ENCODE measurements at places on chromosomes 6 and 20. TPM values are rescaled to one million over a fixed set of nuclear protein-coding genes. Genes with fewer than 3 reads are reported as not detected.

GRCh38 chr20:41669708-41670263 is 51.6 kb upstream of the CHD6 start:
- DNase-seq, result no peak

GRCh38 chr6:111842271-111842822 is 30.9 kb downstream of the FYN start:
- no peak for DNase-seq

DNA sequence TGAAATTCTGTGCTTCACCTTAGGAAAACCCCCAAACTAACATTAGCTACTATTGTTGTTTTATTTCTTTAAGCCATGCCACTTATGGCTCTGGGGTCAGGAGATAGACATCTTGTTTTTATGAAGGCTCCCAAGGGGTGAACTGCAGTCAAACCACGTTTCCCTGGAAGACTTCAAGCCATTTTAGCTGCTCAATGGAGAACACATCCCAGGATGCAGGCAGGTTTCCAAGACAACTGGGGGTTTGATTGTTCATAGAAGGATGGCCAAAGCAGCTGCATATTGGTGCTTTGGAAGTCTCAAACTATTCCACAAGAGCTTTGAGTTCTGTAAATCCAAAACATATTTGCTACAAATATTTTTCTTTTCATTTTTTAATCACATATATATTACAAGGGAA is 818.0 kb downstream of the MAFB start:
- DNase-seq, result no peak

DNA sequence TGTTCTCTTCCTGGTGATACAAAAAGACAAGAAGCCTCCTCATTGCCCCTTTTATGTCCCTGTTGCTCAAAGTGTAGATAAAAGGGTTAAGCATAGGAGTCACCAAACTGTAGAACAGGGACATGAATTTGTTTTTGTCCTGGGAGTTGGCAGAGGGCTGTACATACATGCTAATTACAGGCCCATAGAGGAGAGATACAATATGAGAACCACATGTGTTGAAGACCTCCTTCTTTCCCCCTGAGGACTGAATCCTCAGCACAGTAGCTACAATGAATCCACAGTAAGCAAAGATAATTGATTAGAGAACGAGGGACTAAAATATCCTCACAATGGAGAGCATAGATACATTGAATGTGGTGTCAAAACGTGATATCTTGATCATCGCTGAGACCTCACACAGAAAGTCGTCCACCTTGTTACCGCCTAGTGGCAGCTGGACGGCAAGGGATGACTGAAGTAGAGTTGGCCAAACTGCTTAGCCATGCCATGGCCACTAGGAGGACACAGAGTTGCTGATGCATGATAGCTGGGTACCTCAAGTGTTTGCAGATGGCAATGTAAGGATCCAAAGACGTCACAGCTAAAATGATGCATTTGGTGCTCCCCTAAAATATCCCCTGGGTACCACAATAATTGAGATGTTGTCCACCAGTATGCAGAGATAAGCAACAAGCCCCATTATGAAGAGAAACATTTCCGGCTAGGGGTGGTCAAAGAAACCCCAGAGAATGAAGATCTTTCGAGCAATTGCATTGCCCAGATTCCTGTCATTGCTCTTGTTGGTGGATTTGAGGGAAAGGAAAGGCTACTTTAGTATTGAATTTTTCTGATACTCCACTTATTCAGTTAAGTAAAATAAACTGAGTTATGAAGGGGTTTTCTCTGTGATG is 15.0 kb downstream of the OR2B3 start:
- DNase-seq, result no peak

GRCh38 chr6:37218511-37218910 is 39.1 kb upstream of the TBC1D22B start:
- DNase-seq, result no peak

- DNase-seq, result no peak
Measured at GRCh38 chr20:6692566-6693173, 74.8 kb upstream of the BMP2 start.

Gene GLP1R
- polyA plus RNA-seq, result 0.79 TPM

Gene MRAP2
- polyA plus RNA-seq, result 8.4 TPM

Gene DAAM2
- 33.9 TPM for polyA plus RNA-seq

Data from right lung (tissue), 10 donors.